Activated CD8-positive, alpha-beta T cell treated with anti-CD3 and anti-CD28 coated beads for 36 hours (primary cell): ENCODE measurements at places on chromosomes 2 and 18.
A peak's percentile ranks its signal among the peaks of the same experiment; 100 is the strongest.

DNA sequence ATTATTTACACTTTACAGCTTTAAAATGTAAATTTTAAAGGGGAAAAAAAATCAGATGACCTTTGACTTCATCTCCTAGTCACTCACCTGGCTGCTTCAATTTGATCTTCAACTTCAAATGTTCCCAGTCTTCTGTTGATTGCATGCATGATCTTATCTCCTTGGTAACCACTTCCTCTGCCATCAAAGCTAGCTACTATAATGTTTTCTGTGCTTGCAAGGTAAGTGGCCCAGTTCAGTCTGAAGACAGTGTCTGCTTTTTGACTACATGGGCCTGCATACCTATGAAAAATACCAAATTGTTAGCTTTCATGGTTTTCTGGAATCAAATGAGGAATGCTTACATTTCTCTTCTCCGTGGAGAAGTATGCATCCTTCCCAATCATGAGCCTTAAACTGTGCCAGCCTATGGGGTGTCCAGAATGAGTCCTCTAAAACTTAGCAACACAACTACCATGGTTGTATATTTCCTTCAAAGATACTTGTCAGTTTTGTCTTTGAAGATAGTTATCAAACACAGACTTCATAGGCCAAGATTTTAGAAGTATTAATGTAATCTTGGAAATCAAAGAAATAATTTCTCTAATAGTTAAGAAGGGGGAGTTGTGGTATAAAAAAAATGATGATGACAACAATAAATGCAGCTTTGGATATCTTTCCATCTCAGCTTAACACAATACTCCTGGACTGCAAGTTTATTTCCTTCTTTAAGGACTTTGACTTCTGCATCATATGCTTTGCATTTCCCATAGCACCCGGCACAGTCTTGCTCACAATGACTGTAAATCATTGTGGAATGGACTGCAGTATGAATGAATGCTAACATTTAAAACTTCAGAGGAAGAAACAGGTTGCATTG, 62.1 kb downstream of the DPP4 start:
- peak overlapping the region; percentile 89 for H3K27ac ChIP-seq
- H3K36me3 ChIP-seq, result peaks cover 60% of the 10 kb centered on the region
- no peaks in the 10 kb centered on the region for H3K27me3 ChIP-seq

- H3K4me1 ChIP-seq, result no peaks in the 10 kb centered on the region
- DNase-seq, result no peak
- H3K27ac ChIP-seq, result no peak overlapping the region
- no peak overlapping the region for H3K4me3 ChIP-seq
- H3K27me3 ChIP-seq, result no peaks in the 10 kb centered on the region
Measured at GRCh38 chr18:68288408-68288807, 426.5 kb downstream of the TMX3 start.

DNA sequence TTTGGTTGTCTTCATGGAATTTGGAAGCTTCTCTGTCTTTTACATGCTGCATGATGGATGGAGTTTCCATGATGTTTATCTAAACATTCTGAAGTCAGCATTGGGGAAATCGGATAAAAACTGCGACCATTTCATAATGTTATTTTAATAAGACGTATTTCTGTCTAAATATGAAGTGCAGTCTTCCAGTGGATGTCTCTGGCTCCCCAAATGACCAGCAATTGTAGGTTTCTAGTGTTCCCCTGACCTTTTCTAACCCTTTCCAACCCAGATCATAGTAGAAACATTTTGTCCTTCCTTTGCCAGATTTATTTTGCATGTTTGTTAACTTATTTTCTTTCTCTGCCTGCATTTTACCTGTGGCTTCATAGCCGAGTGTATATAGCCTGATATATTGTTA, 559.3 kb downstream of the ADCYAP1 start:
- no peaks in the 10 kb centered on the region for H3K36me3 ChIP-seq
- no peaks in the 10 kb centered on the region for H3K27me3 ChIP-seq
- H3K27ac ChIP-seq, result no peak overlapping the region
- H3K4me1 ChIP-seq, result no peaks in the 10 kb centered on the region

DNA sequence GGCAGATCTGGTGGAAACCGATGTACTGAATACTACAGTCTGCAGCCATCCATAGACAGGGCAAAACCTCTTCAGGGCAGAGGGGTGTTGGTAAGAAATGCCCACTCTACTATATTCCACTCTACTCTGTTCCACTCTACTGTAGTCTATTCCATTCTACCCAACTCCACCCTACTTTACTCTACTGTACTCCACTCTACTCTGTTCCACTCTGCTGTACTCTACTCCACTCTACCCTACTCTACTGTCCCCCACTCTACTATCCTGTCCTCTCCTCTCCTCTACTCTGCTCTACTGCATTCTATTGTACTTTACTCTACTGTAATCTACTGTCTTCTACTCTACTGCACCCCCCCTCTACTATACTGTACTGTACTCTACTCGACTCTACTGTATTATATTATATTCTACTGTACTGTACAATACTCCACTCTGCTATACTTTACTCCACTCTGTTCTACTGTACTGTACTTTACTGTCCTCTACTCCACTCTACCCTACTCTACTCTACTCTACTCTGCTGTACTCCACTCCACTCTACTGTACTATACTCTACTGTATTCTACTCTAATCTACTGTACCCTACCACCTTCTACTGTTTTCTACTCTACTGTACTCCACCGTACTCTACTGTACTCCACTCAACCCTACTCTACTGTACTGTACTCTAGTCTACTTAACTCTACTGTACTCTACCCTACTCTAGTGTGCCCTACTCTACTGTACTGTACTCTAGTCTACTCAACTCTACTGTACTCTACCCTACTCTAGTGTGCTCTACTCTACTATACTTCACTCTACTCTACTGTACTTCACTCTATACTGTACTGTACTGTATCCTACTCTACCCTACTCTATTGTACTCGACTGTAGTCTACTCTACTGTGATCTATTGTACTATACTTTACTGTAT, 17.0 kb upstream of the FOXI3 start:
- H3K4me3 ChIP-seq, result no peak overlapping the region
- H3K27me3 ChIP-seq, result peaks cover 5% of the 10 kb centered on the region
- H3K27ac ChIP-seq, result no peak overlapping the region
- no peaks in the 10 kb centered on the region for H3K4me1 ChIP-seq

GRCh38 chr18:14922031-14922430, 174.1 kb downstream of the ANKRD30B start:
- H3K36me3 ChIP-seq, result no peaks in the 10 kb centered on the region
- H3K27ac ChIP-seq, result no peak overlapping the region
- H3K4me1 ChIP-seq, result no peaks in the 10 kb centered on the region
- no peak overlapping the region for H3K4me3 ChIP-seq

GRCh38 chr2:27705851-27706622, 42.3 kb downstream of the SLC4A1AP start:
- no peaks in the 10 kb centered on the region for H3K36me3 ChIP-seq
- H3K27ac ChIP-seq, result no peak overlapping the region
- peaks cover 10% of the 10 kb centered on the region for H3K4me1 ChIP-seq
- no peak for DNase-seq
- H3K27me3 ChIP-seq, result no peaks in the 10 kb centered on the region

DNA sequence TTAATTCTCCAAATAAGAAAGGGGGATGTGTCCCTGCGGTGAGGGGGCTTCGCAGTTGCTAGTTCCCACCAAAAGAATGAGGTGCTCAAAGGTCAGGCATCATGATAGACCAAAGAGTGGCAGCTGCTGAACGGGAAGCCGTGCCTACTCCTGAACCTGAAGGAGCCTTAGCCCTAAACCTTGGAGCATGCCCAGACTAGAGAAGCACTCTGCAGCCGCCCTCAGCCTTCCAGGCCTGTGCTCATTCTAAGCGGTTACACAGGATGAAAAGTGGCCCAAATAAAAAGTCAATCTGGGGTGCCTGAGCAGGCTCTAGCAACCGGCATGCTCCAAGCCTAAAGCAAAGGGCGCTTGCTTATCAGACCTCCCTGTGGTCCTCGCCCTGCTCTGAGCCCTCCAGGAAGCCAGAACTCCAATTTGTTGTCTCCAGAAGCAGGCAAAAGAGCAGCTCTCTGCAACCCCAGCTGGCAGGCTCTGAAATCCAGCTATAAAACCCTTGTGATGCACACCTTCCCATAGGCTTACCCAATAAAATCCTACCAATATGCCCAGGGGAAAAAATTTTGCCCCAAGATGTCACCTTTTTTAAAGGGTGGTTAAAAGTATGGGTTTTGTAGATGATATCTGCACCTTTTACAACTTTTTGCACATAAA, 17.5 kb downstream of the UXS1 start:
- no peak overlapping the region for H3K4me3 ChIP-seq
- H3K4me1 ChIP-seq, result peaks cover 59% of the 10 kb centered on the region
- H3K36me3 ChIP-seq, result peaks cover 5% of the 10 kb centered on the region
- no peak overlapping the region for H3K27ac ChIP-seq
- DNase-seq, result no peak

DNA sequence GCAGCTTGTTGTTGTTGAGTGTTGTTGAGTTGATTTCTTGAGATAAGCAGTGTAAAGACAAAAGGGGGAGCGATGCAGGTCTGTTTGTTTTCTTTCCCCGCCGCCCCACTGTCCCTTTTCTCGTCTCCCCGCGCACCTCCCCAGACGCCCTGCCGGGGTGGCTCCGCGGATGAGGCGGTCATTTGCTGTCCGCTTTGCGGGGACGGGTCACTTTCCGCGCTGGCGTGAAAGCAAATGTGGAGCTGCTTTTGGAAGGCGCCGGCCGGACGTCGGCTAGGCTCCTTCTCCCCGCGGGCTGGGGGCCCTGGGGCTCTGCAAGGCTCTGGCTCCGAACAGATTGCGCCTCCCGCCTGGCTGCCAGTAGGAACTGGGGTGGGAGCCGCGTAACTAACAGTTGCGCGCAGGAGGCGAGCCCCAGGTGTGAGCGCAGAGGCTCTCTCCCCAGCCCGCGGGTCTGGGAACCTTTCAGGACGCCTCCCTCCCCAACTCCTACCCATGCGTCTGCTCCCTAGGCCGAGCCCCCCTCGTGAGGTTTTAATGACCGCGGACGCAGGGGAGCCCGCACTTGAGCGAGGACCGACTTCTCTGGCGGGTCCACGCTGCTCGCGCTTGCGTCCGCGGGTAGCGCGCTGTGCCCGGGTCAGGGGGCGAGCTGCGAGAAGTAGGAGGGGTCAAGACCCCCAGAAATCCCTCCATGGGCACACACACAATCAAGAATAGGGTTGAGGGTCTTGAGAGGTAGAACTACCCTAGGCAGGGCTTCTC, 146.6 kb downstream of the MEIS1 start:
- H3K4me1 ChIP-seq, result peaks cover 5% of the 10 kb centered on the region
- no peak overlapping the region for H3K4me3 ChIP-seq
- no peak for DNase-seq
- H3K27ac ChIP-seq, result no peak overlapping the region
- H3K27me3 ChIP-seq, result peaks cover 41% of the 10 kb centered on the region

- no peak overlapping the region for H3K27ac ChIP-seq
- no peaks in the 10 kb centered on the region for H3K27me3 ChIP-seq
- DNase-seq, result no peak
- peaks cover 75% of the 10 kb centered on the region for H3K36me3 ChIP-seq
Measured at GRCh38 chr2:43890855-43891254, 52.1 kb downstream of the ABCG8 start.

DNA sequence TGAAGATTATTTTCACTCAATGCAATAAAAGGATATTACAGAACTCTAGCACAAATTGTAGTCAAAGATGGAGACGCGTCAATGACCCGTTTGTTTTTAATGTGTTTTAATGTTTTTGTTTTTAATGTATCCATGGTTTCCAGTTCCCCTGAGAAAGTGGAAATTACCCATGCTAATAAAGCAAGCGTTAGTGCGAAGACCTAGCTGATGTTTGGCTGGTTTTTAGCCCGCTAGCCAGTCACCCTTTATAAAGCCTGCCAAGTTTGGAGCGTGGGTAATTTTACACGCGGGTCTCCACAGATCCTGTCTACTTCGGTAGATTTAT, 430 bp upstream of the CHMP1B start:
- H3K4me1 ChIP-seq, result peaks cover 25% of the 10 kb centered on the region
- H3K36me3 ChIP-seq, result peaks cover 12% of the 10 kb centered on the region
- H3K4me3 ChIP-seq, result peak overlapping the region; percentile 93
- no peaks in the 10 kb centered on the region for H3K27me3 ChIP-seq
- no peak for DNase-seq

DNA sequence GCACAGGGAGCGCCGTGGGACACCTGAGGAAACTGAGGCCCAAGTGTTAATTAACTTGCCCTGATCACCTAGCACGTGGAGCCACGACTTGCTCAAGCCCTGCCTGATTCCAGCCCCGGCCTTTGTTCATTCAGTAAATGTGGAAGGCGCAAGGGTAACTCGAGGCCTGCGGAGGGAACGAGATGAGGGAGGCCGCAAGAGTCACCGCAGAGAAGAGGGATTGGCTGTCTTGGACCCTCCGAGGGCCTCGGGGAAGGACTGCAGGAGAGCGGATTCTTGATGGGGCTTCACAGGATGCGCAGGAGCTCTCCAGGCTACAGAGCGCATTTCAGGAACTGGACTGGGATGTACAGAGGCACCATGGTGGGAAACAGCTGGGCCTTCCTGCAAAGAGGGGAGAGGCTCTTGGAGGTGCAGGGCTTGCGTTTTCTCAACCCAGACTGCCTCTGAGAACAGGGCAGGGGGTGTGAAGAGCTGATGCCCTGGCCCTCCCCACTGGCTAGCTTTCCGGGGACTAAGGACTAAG, 511 bp upstream of the ANKMY1 start:
- peak overlapping the region; percentile 18 for H3K27ac ChIP-seq
- DNase-seq, result no peak
- peaks cover 41% of the 10 kb centered on the region for H3K36me3 ChIP-seq
- H3K27me3 ChIP-seq, result no peaks in the 10 kb centered on the region
- H3K4me3 ChIP-seq, result peak overlapping the region; percentile 77
- H3K4me1 ChIP-seq, result peaks cover 48% of the 10 kb centered on the region
